HS-27A (cell line): ENCODE measurements at places on chromosomes 7 and 10.

- no peak for DNase-seq
Measured at GRCh38 chr7:88042157-88042556, 108.1 kb downstream of the ADAM22 start.

- no peak for DNase-seq
Measured at GRCh38 chr7:27161214-27161720, 4.1 kb downstream of the HOXA9 start.

DNA sequence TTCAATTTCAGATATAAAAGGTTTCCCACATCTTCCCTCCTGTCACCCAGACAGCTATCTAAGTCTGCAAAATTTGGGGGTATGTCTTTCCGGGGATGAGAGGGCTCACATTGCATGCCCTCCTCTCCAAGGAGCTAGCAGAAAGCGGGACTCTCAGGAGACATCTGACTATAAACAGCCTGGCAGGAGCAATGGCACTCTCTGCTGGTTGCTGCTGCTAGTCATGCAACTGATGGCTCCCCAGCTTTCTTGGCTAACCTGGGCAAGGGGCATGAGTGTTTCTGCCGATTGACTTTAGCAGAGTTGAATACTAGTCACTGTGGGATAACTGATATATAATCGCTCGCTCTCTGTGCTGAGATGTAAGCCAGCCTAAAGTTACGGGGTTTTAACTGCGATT, 12.0 kb downstream of the TBX20 start:
- no peak for DNase-seq

DNA sequence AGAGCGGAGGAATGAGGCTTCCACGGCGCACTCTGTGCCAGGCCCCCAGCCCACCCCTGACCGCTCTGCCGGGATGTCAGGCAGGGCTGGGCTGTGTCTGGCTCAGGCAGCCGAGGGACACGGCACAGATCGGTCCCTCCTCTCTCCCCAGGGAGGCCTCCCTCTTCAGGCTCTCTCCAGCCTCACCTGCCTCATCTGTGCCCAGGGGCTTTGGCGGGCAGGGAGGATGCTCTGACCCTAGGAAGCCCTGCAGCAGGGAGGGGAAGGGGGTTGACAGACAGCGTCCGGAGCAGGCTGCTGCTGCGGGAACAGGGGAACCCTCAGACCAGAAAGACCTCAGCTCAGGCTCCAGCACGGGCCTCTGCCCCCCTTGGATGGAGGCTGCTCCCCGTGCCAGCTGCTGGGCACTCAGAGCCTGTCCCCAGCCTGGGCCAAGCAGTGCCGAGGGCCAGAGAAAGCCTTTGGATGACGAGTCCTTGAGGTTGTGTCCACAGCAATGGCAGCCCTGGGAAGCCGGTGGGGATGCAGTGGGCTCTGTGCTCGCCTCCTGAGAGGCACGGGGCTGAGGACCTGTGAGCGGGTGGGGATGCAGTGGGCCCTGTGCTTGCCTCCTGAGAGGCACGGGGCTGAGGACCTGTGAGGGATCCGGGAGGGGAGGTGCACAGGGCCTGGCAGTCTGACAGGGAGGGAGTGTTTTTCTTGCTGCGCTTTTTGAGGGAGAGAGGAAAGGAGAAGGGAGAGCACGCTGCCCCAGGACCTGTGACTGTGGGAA, 66.9 kb downstream of the FOXL3 start:
- DNase-seq, result no peak

- DNase-seq, result no peak
Measured at GRCh38 chr10:123926401-123927264, 35.0 kb upstream of the CPXM2 start.

GRCh38 chr7:48113275-48113674, 24.2 kb downstream of the UPP1 start:
- DNase-seq, result no peak

GRCh38 chr10:93435621-93436397, 46.3 kb downstream of the MYOF start:
- no peak for DNase-seq

- DNase-seq, result no peak
Measured at GRCh38 chr7:31190906-31191305, 138.8 kb downstream of the ADCYAP1R1 start.

GRCh38 chr10:125548356-125548755, 134.6 kb downstream of the TEX36 start:
- DNase-seq, result no peak

DNA sequence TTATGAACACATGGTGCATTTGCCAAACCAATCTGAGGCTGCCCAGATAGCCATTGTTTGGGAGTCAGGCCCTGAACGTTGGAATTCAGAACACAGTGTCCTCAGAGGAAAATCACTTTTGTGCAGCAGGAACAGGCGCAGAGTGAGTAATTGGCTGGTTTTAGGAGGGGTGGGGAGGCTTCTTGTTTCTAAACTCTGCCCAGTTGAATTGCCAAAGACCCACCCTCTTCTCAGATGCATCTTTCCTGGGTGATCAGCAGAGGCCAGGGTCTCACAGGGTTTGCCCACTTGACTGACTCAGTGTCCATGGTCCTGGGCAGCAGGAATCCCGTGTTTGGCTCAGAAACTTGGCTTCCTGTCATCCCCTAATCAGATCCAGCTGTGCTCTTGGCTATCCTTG, 24.3 kb downstream of the PRLHR start:
- no peak for DNase-seq

DNA sequence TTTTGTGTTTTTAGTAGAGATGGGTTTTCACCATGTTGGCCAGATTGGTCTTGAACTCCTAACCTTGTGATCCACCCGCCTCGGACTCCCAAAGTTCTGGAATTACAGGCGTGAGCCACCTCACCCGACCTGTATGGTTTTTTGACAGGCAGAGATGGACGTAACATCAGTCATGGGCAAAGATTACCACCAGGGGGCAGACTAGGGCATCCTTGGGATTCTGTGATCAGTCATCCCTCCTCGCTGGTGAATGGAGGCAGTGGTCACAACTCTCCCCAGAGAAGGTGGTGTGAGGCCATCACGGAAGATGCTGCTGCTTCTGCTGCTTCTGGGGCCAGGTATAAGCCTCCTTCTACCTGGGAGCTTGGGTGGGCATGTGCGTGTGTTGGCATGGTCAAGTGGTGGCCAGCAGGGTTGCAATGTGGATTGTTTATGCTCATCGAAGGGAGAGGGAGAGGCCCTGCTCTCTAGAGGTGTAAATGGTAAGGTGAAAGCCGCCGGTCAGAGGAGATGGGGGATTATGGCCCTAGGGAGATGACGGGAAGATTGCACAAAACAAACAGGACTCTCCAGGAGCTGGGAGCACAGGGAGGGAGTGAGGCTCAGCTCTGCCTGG, 122.7 kb upstream of the PRSS1 start:
- DNase-seq, result no peak

DNA sequence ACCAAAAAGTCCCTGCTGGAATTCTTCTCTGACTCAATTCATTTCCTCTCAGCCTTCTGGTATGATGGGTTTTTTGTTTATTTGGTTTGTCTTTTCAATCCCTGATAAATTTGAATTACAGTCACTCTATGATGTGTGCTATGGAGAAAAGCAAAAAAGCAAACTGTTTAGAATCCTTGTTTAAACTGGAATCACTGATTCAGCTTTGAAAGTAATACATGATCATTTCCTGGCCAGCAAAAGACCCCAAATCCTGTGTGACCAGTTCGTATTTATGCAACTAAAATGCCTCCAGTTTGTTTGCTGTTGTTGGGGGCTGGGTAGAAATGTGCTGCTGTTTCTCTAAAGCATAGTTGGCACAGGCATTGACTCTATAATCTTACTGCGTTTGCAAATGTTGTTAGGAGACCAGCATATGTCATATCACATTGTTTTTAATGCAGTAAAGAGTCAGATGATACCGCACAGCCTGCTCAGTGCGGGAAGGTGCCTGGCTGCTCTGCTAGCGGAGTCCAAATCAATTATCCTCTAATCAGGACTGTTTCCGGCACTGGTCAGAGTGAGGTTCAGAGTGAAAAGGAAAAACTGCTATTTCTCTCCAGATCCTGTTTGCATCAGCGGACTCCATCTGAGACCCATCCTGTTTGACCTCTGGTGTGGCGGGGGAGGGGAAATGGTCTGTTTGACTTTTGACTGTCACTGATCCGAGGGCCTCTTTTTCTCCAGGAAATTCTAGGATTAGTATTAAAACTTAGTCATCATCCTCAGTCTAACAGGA, 40.6 kb upstream of the ADD3 start:
- no peak for DNase-seq

DNA sequence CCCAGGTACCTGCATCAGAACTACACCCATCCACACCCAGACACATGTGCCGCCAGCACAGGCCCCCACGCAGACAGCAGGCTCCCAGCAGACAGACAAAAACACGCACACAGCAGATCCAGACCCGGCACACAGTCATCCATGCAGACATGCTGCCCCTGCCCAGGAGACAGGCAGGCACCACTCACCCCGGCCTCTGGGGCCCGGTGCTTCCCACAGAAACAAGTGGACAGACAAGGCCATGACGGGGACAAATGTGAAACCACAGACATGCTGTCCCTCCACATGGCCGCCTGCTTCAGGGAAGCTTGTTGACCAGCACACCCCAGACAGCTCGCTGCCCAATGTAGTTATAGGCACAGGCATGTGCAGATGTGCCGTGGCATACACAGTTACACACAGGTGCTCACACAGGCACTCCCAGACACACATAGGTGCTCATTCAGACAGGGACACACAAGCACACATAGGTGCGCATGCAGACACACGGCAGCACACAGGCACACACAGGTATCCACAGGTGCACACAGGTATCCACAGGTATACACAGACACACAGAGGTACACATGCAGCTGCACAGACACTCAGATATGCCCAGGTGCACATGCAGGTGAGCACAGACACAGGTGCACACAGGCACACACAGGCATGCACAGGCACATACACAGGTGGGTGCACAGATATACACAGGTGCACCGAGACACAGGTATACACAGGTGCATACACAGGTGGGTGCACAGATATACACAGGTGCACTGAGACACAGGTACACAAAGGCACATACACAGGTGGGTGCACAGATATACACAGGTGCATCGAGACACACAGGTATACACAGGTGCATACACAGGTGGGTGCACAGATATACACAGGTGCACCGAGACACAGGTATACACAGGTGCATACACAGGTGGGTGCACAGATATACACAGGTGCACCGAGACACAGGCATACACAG, 10.5 kb upstream of the SCART1 start:
- no peak for DNase-seq

GRCh38 chr10:130658687-130659290, 522.6 kb downstream of the GLRX3 start:
- DNase-seq, result no peak

GRCh38 chr7:18210788-18211187, 183.1 kb upstream of the PRPS1L1 start:
- no peak for DNase-seq

GRCh38 chr7:29987811-29988317, 1.7 kb downstream of the SCRN1 start:
- DNase-seq, result peak; percentile 70

GRCh38 chr7:33278095-33278494, 148.7 kb downstream of the BBS9 start:
- DNase-seq, result no peak

- DNase-seq, result no peak
Measured at GRCh38 chr7:151664268-151664667, 144.6 kb upstream of the RHEB start.

GRCh38 chr7:101739775-101740398, 77.5 kb upstream of the CUX1 start:
- no peak for DNase-seq

DNA sequence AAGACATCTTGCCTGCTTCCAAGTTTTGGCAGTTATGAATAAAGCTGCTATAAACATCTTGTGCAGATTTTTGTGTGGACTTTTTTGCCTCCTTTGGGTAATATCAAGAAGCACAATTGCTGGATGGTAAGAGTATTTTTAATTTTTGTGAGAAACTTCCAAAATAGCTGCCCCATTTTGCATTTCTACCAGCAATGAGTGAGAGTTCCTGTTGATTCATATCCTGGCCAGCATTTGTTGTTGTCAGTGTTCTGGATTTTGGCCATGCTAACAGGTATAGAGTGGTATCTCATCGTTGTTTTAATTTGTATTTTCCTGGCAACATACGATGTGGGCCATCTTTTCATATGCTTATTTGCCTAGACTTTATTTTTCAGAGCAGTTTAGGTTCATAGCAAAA, 53.9 kb downstream of the BTAF1 start:
- DNase-seq, result no peak

DNA sequence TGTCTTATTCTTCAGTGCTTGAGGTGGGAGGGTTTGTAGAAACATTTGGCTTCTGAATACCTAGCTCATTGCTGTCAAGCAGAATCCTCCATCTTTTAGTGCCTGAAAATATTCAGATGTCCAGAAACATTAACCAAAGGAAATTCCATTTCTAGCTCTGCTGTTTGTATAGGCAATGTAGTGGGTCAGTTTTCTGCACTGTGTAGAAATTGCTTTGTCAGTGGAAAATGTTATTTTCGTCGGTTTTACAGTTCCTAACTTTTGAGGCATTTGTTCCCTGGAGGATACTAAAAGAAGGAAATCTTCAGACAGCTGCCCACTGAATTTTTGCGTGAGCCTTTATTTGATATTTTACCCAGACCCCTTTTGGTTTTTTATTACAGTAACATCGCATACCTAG, 143.4 kb downstream of the TPST1 start:
- DNase-seq, result no peak

- DNase-seq, result no peak
Measured at GRCh38 chr7:157520249-157520648, 183.4 kb downstream of the DNAJB6 start.

DNA sequence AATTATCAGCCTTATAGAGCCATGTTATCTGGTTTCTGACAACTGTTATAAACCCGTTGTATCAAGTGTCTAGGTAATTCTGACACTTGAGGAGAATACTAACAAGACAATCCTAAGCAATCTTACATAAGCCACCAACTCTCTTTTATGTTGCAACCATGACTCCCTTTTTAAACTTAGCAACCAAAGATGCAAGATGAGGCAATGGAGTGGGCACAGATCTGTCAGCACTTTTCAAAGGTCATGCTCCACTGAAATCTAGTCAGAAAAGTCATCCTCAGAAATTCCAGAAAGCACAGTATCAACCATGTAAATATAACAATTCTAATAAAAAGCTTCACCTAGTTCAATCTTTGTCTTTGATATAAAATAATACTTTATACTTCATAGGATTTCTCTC, 77.0 kb upstream of the SEMA3A start:
- no peak for DNase-seq

- no peak for DNase-seq
Measured at GRCh38 chr10:46239993-46240683, 46.7 kb upstream of the ANTXRL start.

- no peak for DNase-seq
Measured at GRCh38 chr10:7481368-7481765, 70.5 kb upstream of the SFMBT2 start.

GRCh38 chr7:148856891-148857290, 27.2 kb downstream of the EZH2 start:
- no peak for DNase-seq

DNA sequence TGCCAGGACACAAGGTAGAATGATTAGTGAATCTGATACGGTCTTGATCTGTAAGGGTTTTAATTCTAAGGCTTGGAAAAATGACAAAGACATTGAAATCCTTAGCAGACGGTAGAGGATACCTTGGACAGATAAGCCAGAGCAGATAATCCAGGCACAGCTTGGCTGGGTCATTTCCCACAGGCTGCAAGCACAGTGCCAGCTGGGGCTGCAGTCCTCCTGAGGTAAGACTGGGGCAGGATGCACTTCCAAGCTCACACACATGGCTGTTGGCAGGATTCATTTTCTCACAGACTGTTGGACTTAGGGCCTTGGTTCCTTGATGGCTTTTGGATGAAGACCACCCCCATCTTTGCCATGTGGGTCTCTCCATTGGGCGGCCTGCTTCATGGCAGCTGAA, 63.2 kb upstream of the BMPER start:
- DNase-seq, result no peak

GRCh38 chr7:151082141-151083070, 887 bp downstream of the TMUB1 start:
- no peak for DNase-seq

- DNase-seq, result no peak
Measured at GRCh38 chr7:75639071-75639885, 99.5 kb downstream of the HIP1 start.
